Body of pancreas (tissue), 4 donors: ENCODE measurements at places on chromosomes 1 and 21. TPM values are rescaled to one million over a fixed set of nuclear protein-coding genes. Genes with fewer than 3 reads are reported as not detected.

DNA sequence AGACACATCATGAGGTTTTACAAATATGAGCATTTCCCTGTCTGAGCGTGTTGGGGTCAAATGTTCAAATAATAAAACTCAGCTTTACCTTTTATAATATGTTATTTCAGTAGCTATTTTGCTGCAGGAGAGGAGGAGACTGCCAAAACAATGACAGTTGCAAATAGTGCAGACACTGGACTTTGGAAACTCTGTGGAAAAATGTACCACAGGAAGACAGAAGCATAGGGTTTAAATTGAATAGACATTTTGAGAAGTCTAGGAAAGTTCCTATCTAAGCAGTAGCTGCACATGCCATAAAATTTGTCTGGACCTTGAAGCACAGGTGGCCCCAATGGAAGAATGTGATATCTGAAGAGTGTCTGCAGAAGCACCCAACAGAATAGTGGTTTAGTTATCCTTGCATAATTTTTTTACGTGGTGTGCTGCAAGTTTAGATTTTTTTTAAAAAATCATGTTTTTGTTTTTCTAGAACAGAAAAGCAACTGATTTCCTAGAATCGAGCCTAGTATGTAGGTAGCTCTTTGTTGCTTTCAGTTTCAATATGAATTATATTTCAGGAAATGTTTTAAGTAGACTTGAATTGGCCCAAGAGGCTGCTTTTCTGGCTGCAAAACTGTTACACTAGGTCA is 14.0 kb upstream of the GBP5 start:
- no peaks in the 10 kb centered on the region for H3K4me1 ChIP-seq
- no peaks in the 10 kb centered on the region for H3K27me3 ChIP-seq
- H3K4me3 ChIP-seq = no peak overlapping the region
- no peak overlapping the region for H3K27ac ChIP-seq
- no peaks in the 10 kb centered on the region for H3K36me3 ChIP-seq
- no peak for DNase-seq

SH2D2A gene
- total RNA-seq = not detected

DNA sequence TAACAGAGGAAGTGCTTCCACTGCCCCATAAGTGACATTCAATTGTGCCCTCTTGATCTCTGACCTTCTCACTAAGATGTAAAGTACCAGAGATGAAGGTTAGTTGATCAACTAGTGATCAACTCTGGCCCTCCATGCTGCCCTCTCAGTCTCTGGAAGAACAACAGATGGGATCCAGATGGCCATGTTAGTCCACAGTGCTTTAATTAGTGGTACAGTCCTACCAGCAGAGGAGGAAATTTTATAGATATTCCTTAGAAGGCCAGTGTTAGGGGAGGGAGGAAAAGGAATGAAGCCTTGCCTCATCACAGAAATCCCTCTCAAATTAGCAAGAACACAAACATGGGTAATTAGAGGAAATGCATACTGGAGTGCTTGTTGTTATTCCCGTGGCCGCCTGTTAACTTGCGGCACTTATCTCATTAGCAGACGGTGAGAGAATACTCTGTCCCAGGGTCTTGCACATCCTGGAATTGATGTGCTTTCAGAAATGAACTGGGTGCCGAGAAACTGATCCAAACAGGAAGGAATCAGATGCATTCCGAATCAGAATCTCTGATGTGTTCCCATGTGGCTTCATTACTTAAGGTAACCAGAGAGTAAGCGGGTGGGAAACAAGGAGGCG is 91.1 kb upstream of the RGS4 start:
- H3K4me1 ChIP-seq = no peaks in the 10 kb centered on the region
- H3K4me3 ChIP-seq = no peak overlapping the region
- no peak overlapping the region for H3K27ac ChIP-seq
- H3K27me3 ChIP-seq = no peaks in the 10 kb centered on the region
- H3K36me3 ChIP-seq = no peaks in the 10 kb centered on the region

GRCh38 chr1:181255270-181255929 is 166.9 kb downstream of the IER5 start:
- DNase-seq = peak; percentile 47
- H3K4me1 ChIP-seq = peaks cover 27% of the 10 kb centered on the region
- no peak overlapping the region for H3K27ac ChIP-seq
- no peaks in the 10 kb centered on the region for H3K27me3 ChIP-seq
- H3K4me3 ChIP-seq = no peak overlapping the region

GRCh38 chr21:40792691-40793456 is 54.1 kb downstream of the DSCAM start:
- H3K36me3 ChIP-seq = no peaks in the 10 kb centered on the region
- no peak for DNase-seq
- H3K4me3 ChIP-seq = no peak overlapping the region
- no peaks in the 10 kb centered on the region for H3K27me3 ChIP-seq
- no peaks in the 10 kb centered on the region for H3K4me1 ChIP-seq

- no peak overlapping the region for H3K4me3 ChIP-seq
- DNase-seq = no peak
These were observed 22.1 kb downstream of the BATF3 start for GRCh38 chr1:212677573-212677972.

GRCh38 chr1:238658763-238659162 is 727.6 kb upstream of the CHRM3 start:
- H3K27me3 ChIP-seq = no peaks in the 10 kb centered on the region
- DNase-seq = no peak
- H3K27ac ChIP-seq = no peak overlapping the region
- H3K36me3 ChIP-seq = no peaks in the 10 kb centered on the region
- no peaks in the 10 kb centered on the region for H3K4me1 ChIP-seq

- H3K36me3 ChIP-seq = no peaks in the 10 kb centered on the region
- H3K27ac ChIP-seq = no peak overlapping the region
- H3K4me1 ChIP-seq = no peaks in the 10 kb centered on the region
- DNase-seq = no peak
- no peak overlapping the region for H3K4me3 ChIP-seq
These were observed 148.4 kb downstream of the CD247 start for GRCh38 chr1:167369933-167370332.
